ENCODE measurements at places on chromosomes 4 and X.

DNA sequence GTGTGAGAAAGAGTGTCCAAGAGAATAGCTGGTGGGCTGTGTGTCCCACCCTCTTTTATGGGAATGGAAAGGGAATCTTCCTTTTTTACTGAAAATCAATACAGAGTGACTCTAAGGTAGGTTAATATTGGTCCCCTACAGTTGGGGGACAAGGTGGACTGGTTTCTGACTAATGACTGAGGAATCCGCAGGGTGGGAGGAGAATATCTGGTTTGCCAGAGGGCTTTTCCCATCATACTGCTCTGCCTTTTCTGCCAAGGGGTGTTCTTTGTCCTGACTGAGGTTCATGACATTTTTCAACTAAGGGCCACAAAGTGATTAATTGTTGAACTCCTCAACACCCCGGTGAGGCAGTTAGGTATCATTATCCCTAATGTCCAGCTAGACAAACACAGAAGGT, 261.6 kb downstream of the SPATA18 start:
- no peak for DNase-seq

DNA sequence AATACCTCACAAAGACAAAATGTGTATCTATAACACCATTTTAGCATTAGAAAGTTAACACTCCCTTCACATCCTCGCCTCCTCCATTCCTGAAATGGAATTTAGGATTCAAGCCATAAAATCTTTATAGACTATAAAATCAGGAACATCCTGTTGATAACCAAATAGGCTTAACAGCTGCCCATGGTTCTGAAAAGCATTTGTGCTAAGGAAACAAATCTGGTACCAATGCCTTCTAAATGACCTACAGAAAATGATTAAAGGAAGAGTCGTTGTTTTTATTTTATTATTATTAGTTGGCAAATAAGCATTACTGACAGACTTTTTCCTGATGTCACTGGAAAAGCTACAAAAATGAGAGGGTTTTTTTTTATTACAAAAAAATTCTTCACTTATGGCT, 79.8 kb downstream of the PAPSS1 start:
- no peak for DNase-seq

DNA sequence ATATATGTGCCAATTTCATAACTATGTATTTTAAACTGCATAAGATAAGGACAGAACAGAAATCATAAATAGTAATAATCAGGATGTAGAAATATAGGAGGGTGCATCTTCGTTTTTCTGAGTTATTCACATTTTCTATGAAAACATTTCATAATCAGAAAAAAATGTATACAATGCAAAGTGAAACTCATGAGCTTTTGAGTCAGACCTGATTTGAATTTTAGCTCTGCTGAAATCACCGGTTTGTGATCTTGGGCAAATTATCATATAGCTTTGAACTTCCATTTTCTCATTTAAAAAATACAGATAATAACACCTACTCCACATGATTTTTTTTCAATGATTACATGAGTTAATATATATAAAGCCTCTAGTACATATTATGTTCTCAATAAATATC, 106.9 kb downstream of the KDR start:
- DNase-seq: no peak

- DNase-seq: no peak
Measured at GRCh38 chr4:7034262-7035081, 8.7 kb upstream of the TADA2B start.

DNA sequence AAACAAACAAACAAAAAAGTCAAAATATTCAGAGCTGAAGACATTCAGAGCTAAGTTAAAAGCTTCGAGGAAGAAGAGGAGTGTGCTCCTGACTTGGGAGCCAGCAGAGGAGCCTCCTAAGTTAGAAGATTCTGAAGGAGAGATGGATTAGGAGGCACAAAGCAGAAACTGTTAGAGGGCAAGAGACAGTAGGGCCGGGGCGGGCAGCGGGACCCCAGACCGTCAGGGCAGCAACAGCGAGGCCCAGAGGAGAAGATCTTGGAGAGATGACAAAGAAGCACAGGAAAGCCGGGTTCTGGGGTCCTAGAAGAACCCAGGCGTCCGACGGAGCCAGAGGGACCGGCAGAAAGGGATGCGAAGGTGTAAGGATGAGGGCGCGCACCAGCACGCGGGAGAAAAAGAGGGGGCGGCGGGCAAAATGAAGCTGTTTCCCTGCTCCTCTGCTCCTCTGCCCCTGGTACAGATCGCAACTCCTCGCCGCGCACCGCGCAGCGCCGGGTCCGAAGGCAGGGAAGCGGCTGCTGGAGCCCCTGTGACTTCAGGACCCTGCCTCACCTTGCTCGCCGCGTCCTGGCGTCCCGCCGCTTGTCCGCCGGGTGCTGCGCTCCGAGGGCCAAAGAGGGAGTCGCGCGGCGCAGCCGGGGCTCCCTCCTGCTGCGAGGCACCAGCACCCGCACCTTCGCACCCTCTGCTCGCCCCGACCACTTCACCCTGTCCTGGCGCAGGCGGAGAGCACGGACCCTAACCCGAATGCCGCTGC, 477 bp downstream of the KLHL13 start:
- DNase-seq: no peak

- DNase-seq: no peak
Measured at GRCh38 chr4:97038146-97038516, 1105.1 kb downstream of the STPG2 start.

DNA sequence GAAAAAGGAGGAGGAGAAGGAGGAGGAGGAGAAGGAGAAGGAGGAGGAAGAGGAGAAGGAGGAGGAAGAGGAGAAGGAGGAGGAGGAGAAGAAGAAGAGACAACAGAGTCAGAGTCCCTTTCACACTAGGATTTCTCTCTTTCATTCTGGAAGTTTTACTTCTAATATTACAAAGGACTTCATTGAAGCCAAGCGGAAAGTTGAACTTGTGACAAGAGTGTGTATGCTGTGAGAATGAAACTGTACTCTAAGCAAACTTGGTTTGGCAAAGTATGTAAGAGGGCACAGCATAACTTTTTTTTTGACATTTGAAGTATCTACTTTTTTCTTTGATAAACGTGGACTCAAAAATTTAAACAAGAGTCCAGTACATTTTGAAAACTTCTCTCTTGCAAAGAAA, 48.0 kb downstream of the CXCL8 start:
- no peak for DNase-seq

- no peak for DNase-seq
Measured at GRCh38 chrX:3651277-3651676, 62.2 kb downstream of the PRKX start.

DNA sequence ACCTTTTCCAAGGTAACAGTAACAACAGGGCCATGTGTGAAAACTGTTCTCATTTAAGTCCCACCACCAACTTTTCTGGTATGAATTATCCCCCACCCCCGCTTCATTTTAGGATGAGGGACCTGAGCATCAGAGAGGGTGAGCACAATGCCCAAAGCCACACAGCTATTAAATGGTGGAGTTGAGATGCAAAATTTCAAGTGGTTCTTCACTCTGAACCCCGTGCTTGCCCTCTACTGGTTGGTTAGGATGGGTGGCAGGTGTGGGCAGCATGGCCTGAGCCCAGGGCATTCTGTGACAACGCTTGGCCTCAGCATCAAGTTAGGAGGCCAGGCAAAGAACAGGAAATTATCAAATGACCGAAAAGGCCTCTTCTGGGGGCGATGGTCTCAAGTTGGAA, 33.5 kb downstream of the MED28 start:
- DNase-seq: no peak

DNA sequence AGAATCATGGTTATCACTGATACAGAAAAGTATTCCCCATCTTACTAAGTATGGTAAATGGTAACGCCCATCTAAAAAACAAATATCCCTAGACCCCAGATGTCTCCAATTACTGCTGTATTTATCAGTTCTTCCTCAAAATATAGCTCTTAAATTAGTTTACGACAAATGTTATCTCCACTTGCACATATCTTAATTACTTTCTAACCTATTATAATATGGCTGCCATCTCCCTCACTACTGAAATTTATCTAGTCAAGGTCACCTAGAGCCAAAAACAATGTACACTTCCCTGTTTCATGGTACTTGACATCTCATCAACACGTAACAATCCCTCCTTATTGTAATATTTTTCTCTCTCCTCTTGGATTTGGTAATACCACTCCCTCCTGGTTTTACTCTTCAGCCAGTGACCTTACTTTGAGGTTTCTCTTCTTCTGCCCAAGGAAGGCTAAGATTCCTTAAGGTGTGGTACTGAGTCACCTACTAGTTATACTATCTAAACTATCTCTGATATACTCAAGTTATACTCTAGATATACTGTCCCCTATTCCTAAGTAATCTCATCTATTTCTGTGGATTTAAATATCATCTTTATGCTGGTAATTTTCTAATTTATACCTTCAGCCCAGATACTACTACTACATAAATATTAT, 8.6 kb downstream of the LCORL start:
- no peak for DNase-seq

DNA sequence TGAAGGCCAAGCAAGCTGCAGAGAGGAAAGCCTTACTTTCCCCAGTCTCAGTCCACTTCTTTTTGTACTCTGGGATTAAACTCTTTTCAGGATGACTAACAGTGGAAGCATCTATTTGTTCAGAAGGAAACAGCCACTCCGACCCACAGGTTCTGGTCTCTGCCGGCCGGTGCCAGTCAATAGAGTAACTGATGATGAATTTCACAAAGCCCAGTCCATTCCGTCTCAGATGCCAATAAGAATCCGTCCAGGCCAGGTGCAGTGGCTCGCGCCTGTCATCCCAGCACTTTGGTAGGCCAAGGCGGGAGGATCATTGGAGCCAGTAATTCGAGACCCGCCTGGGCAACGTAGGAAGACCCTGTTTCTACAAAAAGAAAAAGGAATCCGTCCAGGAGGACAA, 58.5 kb upstream of the HELT start:
- no peak for DNase-seq

DNA sequence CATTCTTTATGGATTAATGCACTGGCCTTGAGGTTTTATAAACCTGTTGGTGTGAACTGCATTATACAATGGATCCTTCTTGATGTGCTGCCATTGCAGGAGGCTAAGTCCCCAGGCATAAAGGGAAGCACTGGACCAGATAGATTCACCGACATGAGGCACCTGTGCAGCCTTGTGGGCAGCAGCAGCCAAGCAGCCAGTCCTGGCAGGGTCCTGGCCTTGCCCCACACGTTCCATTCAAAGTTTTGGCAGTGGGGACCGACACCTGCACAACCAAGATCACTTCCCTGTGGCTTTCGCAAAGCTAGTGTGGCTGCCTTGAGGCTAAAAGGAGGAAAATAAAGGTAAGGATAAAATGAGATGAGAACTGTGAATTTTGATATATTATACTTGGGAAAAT, 53.1 kb downstream of the TMEM156 start:
- DNase-seq: no peak

GRCh38 chr4:89203902-89204301, 92.6 kb downstream of the TIGD2 start:
- no peak for DNase-seq

GRCh38 chr4:1807332-1807777, 14.3 kb downstream of the FGFR3 start:
- DNase-seq: no peak

GRCh38 chr4:52058275-52058674, 7.2 kb downstream of the SPATA18 start:
- DNase-seq: no peak

DNA sequence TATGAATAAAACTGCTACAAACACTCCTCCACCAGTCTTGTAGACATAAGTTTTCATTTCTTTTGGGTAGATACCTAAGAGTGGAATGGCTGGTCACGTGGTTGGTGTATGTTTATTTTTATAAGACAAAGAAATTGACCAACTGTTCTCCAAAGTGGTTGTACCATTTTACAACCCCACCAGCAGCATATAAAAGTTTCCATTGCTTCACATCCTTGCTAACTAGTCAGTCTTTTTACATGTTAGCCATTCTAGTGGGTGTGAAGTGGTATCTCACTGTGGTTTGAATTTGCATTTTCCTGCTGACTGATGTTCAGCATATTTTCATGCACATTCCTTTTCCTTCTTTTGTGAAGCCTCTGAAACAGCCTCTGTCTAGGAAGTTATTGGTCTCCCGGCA, 76.2 kb upstream of the ADGRG2 start:
- DNase-seq: no peak

DNA sequence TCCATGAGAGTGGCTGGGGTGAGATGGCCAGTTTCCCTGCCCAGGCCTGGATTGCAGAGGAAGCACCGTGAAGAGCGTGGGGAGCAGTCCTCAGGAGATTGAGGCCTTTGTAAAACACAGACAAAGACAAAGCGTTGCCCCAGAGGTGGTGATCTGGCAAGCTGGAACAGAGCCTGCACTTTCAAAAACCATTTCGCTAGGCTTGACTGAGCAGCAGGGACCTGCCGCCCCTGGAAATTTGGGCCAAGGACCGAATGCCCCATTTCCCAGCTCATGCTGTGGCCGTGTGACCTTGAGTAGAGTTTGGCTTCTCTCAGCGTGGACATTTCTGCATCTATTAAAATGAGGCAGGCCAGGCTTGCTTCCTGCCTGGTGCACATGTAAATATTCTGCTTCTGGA, 381.4 kb downstream of the BCOR start:
- DNase-seq: no peak
